ENCODE measurements at places on chromosomes 11 and 22.

GRCh38 chr11:112114460-112114859 is 27.8 kb downstream of the SDHD start:
- no peak for DNase-seq

GRCh38 chr11:269146-269890 is 8.9 kb upstream of the NLRP6 start:
- DNase-seq = peak; percentile 81

DNA sequence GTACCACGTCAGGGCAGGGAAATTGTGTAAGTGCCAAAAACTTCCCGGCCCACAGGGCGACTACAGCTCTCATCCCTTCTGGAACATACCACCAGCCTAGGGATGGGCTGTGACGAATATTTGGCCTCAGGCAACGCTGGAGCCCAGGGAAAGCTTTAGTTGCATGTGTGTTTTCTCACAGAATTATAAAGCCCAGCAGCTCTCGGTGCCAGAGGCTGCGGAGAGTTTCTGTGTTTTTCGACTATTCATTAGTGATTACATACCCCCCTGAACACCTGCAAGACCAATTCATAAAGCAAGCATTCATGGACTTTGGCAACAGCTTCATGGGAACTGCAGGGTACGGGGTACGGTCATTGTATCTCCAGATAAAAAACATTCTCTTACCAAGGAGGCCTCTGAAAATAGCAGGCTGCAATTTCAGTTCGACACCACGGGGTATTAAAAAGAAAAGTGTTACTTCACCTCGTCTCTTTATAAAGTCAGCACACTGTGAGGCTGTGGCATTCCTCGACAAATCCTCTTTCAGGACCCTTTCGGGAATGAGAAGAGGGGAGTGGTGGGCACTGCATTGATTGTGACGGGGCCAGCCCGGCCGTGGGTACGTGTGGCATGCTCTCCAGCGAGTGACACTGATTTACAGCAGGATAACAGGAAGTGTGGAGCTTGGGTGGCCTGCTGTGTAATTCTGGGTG is 243.6 kb upstream of the SORL1-AS1 start:
- DNase-seq = no peak

DNA sequence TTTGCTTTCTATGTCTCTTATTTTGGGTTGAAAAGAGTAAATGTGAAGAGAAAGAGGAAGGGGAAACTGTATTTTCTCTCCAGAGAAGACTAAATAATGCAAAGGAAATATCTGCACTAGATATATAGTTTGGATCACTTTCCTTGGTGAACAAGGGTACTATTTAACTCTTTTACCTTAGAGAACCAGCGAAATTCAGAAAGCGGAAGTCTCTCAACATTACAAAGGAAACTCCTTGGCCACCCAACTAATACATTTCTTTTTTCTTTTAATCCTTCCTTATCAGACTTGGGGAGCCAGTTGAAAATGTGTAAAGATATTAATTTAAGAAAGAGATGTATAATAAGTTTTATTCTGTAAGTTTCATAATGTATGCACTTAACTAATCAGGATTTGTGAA is 64.2 kb downstream of the SESN3 start:
- DNase-seq = no peak

- DNase-seq = no peak
Measured at GRCh38 chr11:112785719-112786118, 175.5 kb upstream of the NCAM1 start.

DNA sequence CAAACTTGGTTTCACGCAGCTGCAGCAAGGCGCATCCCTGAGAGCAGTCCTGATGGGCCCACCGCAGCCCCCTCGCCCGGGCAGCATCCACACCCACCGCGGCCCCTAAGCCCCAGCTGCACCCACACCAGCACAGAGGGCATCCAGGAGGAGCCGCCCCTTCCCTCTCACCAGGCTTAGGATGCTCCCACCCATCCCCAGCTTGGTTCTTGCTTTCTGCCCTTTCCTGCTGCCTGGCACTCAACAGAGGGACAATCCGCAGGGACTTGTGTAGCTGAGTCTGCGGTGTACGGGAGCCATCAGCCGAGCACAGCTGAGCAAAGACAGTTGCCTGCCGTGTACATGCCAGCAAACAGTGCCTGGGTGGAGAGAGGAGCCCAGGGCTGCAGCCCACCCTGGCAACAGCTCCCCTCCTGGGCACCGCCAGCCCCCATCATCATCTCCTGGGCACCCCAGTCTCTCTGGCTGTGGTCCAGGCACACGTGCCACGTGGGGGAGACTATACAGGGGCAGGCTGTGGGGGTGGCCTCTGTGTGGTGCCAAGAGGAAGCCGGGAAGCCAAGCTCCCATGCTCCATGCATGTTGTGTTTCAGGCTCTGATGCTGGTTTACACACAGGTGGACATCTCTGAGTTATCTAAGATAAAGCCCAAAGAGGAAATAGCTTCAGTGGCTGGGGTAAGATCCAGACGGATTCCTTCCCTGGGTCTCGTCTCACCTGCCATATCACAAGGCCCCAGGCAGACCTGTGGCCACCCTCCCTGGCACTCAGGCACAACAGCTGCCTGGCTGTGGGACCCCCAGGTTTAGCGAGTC is 36.0 kb upstream of the GNB1L start:
- DNase-seq = no peak

GRCh38 chr11:68146010-68146540 is 24.9 kb upstream of the CHKA start:
- no peak for DNase-seq

DNA sequence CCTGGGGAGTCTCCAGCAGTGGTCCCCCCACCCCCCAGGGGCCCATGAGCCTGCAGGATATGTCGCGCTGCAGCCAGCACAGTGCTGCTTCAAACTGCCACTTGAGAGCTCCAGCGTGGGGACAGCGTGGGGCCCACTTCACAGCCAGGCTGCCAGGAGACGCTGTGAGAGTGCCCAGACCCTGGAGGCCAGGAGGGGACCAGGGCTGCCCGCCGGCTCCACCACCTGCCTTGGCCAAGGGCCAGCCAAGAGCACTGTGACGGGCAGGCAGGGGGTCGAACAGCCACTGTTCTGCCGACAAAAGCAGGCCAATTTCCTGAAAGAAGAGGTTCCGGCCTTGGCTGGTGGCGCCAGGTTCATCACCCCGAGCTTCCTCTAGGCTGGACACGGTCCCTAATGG is 60.2 kb downstream of the FLRT1 start:
- DNase-seq = no peak

DNA sequence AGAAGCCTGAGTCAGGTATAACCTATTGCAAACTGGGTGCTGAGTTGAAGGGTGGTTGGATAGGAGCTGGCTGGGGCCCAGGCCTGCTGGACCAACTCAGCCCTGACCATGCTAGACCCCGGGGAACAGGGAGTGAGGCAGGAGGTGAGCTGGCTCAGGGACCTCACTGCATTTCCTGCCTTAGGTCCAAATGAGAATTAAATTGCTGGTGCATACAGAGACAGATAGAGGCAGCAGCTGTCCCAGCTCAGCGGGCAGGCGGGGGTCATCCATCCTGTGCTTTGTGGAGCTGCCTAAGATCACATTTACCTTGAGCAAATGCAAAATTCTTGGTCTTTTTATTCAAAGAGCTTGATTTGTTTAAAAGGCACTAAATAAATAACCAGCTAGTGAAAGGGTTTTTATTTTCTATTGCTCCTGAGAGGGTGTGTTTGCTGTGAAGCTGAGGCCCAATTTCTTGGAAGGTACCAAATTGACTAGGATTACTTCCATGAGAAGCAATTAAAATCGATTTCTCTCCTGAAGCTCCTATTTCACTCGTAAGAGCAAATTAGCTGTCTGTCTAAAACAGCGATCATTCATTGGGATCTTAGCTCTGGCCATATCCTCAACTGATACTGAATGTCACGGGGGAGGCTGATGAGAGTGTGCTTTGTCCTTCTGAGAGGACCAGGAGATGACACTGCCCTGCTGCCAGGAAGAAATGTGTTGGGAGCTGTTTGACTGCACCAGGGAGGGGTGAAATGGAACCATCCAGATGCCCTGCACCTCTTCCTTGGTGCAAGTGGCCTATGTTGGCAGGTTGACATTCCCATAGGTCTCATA is 24.9 kb downstream of the USH1C start:
- no peak for DNase-seq

GRCh38 chr11:91239359-91239758 is 985.3 kb upstream of the FAT3 start:
- DNase-seq = no peak

DNA sequence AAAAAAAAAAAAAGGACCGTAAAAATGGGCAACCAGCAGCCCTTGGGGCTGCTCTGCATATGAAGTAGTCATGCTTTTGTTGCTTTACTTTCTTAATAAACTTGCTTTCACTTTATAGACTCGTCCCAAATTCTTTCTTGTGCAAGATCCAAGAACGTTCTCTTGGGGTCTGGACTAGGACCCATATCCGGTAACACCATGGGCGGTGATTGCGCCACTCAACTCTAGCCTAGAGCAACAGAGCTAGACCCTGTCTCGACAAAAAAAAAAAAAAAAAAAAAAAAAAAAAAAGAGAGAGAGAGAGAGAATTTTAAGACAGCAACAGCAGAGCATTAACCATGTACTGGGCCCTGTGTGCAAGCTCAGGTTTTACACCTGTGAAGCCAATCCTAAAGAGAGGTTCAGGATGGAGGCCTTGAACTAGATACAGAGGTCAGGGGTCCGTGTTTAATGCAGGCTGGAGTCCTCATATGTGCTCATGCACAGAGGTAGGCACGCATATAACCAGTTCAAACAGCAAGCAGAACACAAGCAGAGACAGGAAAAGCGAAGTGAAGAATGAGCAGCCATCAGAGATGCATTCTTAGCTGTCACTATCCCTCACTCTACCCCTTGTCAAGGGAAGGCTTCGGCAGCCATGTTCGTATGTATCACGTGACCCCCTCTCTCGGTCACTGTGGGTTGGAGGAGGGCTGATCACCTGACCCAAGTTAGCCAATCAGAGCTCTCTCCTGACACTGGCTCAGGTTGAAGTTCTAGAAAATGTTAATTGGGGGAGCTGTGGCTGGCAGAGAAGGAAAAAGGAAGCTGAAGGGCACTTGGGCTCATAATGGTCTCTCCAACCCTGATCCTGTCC is 16.7 kb upstream of the SYT12 start:
- DNase-seq = no peak

DNA sequence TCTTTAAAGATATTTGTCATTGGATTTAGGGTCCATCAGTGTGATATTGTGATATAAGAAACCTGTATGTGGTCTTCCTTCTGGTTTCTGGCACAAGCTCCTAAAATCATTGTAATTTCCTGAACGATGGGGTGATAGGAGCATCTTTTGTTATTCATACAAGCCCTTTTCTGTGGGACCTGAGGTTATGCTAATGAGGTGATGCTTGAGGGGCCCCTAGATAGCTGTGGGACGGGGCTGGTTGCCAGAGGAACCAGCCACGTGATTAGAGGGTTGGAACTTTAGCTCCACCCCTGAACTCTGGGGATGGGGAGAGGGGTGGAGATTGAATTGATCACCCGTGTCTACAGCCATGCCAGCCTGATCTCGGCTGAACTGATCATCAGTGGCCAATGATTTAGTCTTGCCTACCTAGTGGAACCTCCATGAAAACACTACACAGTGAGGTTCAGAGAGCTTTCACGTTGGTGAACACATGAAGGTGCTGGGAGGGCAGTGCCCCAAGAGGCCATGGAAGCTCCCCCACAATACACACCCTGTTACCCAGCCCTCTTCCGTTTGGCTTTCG is 62.8 kb downstream of the BCR start:
- no peak for DNase-seq

- DNase-seq = no peak
Measured at GRCh38 chr11:46655631-46656030, 38.3 kb downstream of the ATG13 start.

DNA sequence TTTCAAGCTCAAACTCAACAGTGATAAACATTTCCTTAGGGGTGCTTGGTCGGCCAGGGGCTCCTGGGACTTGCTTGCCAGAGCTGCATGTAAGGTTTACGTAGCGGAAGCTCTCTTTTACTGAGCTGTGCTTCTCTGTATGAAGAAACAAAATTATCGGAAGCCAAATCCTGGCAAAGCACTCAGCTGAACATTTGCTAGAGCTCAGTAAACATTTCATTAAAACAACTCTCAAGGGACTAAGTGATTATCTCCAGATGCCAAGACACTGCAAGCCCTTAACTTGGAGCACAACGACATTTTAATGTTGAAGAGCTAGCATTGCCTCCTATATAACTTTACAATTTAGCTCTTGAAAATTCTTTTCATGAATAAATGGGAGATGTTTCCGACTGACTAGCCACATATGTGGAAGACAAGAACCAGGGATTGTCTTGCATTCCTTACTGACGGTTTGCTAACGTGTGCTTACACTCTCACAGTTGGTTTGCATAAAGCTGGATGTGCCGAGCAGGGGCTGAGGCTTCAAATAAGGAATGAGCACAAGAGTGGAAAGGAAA is 43.4 kb downstream of the SCUBE2 start:
- DNase-seq = no peak

DNA sequence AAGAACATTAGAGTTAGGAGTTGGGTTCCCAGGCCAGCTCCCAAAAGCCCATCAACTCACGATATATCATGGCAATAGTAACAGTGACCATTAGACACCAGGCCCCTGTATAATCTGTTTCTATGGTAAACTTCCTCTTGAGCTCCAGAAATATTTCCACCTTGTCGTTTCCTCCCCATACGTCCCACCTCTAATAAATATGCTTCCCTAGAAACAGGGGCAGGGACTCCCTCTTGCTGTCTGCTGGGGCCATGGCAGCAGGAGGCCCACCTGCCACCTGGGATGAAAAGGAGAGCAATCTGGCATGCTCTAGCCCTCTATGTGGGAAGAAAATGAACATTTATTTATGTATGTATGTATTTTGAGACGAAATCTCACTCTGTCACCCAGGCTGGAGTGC is 32.2 kb upstream of the AMOTL1 start:
- no peak for DNase-seq

DNA sequence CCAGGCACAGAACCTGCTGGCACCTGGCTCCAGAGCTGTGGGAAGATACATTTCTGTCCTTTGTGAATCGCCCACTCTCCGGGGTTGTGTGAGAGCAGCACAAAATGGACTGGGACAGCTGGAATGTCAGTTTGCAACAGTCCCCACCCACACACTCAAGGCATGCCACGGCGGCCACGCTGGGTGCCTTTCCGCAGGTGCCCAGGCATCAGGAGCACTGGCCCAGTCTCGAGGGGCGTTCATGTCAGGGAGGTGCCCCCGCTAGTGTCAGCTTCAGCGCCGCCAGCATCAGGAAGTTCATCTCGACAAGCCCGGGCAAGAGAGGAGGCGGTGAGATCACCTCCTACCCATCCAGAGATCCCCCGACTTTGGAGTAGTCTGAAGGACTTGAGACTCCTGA is 2.1 kb downstream of the TP53AIP1 start:
- DNase-seq = no peak

- no peak for DNase-seq
Measured at GRCh38 chr11:125148011-125148410, 16.5 kb upstream of the PKNOX2 start.

DNA sequence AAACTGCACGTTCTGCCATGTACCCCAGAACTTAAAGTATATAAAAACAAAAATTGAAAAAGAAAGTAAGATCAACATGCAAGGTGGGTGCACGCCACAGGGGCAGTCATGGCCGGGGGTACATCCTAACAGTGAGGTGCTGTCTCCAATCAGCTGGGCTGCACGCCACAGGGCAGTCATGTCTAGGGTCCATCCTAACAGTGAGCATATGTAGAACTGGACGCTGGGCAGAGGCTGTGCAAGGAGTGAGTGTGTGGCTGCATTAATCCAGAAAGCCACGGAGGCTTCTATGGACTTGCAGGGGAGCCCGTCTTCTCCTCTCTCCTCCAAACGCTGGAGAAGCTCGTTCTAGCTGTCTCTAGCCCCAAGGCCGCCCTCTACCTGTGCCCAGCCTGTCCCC is 1105.0 kb downstream of the BRD1 start:
- DNase-seq = no peak

Measured in memory B cell (primary cell).